ENCODE measurements at places on chromosomes 13 and 19.
A peak's percentile ranks its signal among the peaks of the same experiment; 100 is the strongest.

GRCh38 chr19:51713319-51714285 lies 10.2 kb downstream of the HAS1 start:
- no peak for DNase-seq

GRCh38 chr13:82647540-82647939 lies 1234.7 kb downstream of the SLITRK1 start:
- no peak for DNase-seq

DNA sequence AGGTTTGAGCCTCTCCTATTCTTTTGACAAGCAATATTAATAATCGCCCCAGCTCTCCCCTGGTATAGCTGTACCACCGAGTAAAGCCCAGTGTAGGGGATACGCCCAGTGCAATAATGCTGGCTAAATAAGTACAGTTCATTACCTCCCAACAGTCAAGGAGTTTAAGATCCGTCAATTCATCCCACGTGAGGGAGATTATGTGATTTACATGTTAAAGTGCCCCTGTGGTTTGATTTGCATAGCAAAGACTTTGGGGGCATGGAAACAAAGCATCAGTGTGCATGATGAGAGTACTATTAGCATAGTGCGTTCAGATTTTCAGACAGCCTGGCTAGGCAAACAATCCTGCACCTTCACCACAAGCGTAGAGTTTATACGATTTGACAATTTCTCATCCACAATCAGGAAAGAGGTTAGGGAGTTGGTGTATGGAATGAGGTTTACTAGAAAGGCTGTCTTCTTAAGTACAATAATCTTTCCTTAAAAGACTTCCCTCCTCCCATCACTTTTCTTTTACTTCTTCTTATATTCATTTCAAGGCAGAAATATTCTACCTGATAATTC lies 754.0 kb downstream of the DIAPH3 start:
- no peak for DNase-seq

DNA sequence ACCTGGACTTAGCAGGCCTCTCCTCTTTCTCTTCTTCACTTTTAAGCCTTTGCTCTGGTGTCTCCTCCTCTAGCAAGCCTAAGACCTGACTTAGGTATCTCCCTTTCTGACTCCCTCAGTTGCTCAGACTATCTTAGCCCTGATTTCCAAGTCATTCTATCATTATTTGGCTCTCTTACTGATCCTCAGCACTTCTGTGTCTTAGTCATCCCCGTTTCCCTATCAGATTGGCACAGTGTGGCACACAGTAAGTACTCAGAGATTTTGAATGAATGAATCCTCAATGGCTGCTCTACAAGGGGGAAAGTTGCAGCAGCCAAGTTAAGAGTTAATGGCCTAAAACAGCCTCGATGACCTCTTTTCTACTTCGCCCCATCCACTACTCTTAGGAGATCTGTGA lies 8.2 kb downstream of the KCTD12 start:
- DNase-seq = peak; percentile 32

- no peak for DNase-seq
These were observed 196.8 kb downstream of the RAP2A start for GRCh38 chr13:97630725-97631124.

- peak; percentile 58 for DNase-seq
These were observed 4.3 kb upstream of the NR1H2 start for GRCh38 chr19:50371914-50372475.

DNA sequence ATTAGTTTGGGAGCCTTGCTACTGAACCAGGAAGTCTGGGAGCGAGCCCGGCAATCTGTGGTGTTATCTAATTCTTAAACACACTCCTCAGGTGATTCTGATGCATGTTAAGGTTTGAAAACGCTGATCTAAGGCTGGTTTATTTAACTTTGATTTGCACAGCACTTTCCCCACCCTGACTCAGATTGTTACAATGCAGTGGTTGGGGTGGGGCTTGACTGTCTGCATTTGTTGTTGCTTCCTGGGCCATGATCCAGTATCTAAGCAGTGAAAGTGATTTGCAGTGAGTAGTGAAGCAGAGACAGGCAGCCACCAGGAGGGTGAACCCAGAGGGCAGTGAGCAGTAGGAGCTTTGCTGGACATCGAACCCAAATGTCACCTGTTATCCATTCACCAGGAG lies 81.6 kb upstream of the ARGLU1 start:
- no peak for DNase-seq

DNA sequence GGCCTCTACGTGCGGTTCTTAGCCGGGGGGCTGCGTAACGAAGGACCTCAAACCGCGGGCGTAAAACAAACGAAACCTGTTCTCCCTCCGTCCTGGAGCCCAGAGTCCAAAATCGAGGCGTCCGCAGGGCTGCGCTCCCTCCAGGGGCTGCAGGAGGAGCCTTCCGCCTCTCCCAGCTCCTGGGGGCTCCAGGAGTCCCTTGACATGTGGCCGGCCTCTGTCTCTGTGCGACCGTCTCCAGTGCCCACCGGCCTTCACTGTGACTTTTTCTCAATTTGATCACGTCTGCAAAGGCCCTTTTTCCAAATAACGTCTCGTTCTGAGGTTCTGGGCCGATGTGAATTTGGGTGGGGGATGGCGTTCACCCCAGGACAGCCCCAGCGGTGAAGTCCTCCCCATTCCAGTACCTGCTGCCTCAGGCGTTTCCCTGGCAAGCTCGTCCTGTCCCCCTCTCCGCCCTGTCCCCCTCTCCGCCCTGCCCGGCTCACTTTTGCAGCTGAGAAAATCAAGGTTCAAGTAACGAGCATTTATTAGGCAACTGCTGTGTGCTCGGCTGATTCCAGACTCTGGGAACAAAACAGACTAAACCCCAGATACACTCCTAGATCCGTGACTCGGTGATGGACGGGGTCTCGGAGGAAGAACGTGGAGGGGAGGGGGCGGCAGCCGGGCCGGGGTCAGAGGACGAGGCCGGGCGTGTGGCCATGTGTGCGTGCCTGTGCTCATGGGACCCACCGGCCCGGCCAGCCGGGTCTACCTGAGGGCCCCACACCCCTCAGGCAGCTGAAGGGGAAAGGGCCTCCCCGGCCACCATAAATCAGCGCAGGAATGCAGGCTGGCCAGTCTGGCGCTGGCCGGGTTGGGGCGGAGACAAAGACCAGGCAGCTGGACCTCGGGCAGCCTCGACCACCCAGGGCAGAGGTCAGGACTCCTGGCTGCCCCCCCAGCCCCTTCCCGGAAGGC lies 28.1 kb upstream of the WDR18 start:
- DNase-seq = no peak

DNA sequence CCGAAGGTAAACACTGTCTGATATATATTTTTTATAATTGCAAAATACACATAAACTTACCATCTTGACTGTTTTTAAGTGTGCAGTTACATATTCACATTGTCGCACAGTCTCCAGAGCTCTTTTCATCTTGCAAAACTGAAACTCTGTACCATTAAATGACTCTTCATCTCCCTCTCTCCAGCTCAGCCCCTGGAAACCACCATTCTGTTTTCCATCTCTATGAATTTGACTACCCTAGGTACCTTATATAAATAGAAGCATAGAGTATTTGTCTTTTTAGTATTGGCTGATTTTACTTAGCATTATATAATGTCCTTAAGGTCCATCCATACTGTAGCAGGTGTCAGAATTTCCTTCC lies 45.8 kb downstream of the LRCH1 start:
- DNase-seq = no peak

DNA sequence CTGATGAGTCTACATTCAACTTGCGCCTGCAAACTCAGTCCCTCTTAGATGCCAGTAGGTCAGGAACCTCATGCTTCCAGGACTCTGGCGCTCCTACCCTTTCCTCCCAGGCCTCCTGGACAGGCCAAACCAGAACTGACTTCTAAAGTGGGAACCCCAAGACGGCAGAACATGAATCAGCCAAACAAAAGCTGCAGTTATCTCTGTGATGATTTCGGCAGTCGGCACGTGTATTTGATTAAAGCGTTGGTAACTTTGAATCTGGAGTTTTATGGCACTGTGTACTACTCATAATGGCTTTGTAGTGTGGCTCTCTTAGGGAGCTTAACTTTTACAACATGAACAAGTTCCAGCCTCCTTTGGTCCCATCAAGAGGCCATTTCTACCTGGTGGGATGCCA lies 13.7 kb downstream of the ACTN4 start:
- no peak for DNase-seq

DNA sequence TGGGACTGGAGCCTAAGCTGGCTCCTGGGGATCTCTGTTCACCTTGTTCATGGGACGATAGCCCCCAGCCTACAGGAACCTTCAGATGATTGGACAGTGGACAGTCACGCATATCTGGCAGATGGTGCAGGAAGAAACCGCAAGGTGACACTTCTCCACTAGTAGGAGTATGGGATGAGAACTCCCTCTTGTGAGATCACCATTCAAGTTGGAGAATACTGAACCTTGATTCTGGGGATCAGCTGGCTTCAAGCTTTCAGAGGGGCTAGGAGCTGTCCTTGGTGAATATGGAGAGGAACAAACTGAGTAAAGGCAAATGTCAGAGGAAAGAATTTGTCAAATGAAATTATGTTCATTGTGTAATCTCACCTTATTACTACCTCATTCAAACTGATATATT lies 204.5 kb downstream of the PDS5B start:
- no peak for DNase-seq

DNA sequence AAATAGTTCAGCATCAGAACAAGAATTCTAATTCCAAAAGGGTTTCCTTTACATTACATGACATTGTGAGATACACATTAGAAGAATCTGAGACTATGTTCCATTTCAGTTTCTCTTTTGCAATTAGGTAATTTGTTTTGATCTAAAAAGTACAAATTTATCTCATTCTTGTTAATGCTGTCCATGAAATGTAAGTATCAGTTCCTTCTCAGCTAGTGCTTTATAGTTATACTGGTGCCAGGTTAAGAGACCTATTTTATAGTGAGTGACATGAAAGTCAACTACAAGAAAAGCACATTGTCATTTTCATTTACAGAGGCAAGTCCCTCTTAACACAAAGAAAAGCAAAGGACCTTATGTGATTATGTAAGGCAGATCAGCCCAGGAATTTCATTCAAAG lies 43.9 kb downstream of the RCBTB2 start:
- DNase-seq = no peak

- no peak for DNase-seq
These were observed 176.2 kb downstream of the FOXO1 start for GRCh38 chr13:40490086-40490758.

DNA sequence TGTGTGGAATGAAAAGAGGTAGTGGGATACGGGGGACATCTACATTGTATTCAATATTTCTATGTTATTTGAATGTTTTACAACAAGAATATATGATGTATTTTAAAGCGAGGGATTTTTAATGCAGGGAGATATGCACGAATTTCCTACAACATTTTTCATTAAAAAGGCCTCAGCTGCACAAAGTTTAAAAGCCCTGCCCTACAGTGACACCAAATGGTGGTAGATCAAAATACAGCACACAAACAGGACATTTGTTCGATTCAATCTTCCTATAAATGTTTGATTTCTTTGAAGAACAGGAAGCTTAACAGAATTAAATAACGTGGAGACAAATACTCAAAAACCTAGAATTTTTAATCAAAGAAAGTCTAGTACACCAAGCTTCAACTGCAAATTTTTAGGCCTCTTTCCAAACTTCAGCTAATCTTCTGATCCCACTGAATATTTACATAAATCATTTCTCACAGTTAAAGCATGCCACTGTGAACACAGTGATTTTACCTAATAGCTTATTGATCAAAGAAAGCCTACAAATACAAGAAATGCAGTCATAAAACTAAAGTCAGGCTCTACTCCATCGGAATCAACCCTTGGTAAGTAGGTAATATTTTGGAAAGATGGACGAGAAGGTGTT lies 257.2 kb downstream of the DIAPH3 start:
- DNase-seq = peak; percentile 6

DNA sequence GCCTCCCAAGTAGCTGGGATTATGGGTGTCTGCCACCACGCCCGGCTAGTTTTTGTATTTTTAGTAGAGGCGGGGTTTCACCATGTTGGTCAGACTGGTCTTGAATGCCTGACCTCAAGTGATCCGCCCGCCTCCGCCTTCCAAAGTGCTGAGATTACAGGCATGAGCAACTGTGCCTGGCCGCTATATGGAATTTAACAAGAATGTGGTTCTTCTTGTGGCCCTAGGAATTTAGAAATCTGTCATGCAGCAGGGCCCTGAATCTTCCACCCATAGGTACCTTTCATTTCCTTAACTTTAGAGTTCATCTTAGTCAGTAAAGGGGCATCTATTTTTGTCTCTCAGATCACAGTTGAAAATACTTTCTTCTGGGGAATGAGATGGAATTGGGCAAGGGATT lies 25.6 kb upstream of the NDFIP2 start:
- DNase-seq = no peak

DNA sequence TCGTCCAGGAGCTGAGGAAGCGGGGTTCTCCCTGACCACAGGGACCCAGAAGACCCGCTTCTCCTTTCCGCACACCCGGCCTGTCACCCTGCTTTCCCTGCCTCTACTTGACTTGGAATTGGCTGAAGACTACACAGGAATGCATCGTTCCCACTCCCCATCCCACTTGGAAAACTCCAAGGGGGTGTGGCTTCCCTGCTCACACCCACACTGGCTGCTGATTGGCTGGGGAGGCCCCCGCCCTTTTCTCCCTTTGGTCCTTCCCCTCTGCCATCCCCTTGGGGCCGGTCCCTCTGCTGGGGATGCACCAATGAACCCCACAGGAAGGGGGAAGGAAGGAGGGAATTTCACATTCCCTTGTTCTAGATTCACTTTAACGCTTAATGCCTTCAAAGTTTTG lies 18.9 kb downstream of the VASP start:
- DNase-seq = peak; percentile 89

DNA sequence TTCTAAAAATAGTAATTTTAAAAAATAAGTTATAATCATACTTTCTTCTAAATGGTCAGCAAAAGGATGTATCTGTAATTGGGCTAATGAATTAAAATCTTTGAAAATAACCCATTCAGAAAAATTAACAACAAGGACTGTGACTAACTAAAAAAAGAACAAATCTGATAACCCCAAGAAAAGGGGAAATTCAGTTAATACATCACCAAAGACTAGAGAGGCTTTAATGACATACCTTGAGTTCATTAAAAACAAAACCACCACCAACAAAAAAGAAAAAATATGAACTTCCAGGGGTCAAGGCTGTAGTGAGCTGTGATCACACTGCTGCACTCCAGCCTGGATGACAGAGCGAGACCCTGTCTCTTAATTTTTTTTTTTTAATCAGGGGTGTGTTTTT lies 121.8 kb downstream of the TBC1D4 start:
- no peak for DNase-seq
